ENCODE measurements at places on chromosomes 2 and 18. TPM values are rescaled to one million over a fixed set of nuclear protein-coding genes. Genes with fewer than 3 reads are reported as not detected.

PELI1 gene
- total RNA-seq = 5.9 TPM

CACNB4 gene
- 2.1 TPM for total RNA-seq

EFHD1 gene
- total RNA-seq = not detected

- no peaks in the 10 kb centered on the region for H3K27me3 ChIP-seq
- no peaks in the 10 kb centered on the region for H3K4me1 ChIP-seq
- H3K4me3 ChIP-seq = no peak overlapping the region
- H3K36me3 ChIP-seq = no peaks in the 10 kb centered on the region
Observed at GRCh38 chr2:169066897-169067296, 2.5 kb upstream of the DHRS9 start.

GRCh38 chr2:239386001-239386670 is 14.7 kb downstream of the HDAC4 start:
- DNase-seq = no peak
- no peaks in the 10 kb centered on the region for H3K4me1 ChIP-seq
- H3K36me3 ChIP-seq = no peaks in the 10 kb centered on the region
- H3K27me3 ChIP-seq = no peaks in the 10 kb centered on the region

GRCh38 chr2:101360232-101360631 is 27.1 kb downstream of the CREG2 start:
- H3K27ac ChIP-seq = no peak overlapping the region
- H3K4me3 ChIP-seq = no peak overlapping the region
- H3K27me3 ChIP-seq = peaks cover 9% of the 10 kb centered on the region
- H3K4me1 ChIP-seq = no peaks in the 10 kb centered on the region
- H3K36me3 ChIP-seq = no peaks in the 10 kb centered on the region
- peak; percentile 79 for DNase-seq
